CD4-positive, alpha-beta T cell treated with Interferon gamma for 1 hour (primary cell): ENCODE measurements at places on chromosomes 1 and 21.

GRCh38 chr1:116833718-116834117 lies 76.0 kb upstream of the PTGFRN start:
- no peak for DNase-seq

- DNase-seq = no peak
Measured at GRCh38 chr1:119045096-119045746, 57.1 kb upstream of the TBX15 start.

DNA sequence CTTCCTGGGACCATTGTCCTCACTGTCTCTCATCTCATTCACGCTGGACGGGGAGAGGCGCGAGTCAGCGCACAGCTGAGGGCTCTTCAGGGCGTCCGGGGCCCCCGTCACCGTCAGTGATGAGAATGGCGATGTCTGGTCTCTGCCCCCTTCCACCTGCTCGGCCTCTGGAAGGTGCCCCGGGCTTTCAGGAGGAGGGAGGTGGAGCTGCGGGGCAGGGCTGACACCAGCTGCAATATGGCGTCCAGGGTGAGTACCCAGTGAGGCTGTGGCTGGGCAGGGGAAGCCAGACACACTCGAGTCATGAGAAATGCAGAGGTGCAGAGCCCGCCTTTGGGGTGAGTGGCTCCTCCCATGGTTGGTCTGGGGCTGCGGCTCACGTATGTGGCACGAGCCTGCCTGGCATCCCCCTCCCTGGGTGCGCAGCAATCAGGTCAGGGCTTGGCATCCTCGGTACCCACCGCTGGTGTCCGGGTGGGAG lies 15.1 kb downstream of the MORN1 start:
- no peak for DNase-seq

DNA sequence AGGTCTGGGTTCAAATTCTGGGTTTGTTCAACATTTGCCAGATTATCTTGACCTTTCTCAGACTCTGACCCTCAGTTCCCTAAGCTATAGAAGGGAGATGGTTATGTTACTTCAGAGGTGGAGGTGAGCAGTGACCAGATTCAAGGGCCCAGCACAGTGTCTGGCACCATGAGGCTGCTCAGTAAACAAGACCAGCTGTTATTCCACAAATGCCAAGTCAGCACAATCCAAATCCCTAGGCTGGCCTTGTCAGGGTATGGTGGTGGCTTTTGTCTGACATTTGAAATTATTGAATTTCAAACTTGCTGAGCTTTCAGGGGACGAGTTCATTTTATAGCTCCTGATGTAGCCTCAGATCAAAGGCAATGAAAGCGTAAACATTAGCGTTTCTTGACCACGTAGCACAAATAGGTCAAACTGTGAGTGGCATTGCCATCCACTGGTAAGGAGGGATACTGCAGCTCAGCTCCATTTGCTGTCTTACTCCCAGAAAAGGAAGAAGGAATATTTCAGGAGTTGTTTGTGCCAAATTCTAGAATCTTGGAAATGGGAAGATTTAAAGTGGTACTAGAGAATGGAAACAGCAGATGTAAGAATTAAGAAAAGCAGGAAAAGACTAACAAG lies 94.3 kb upstream of the EDN2 start:
- DNase-seq = no peak

DNA sequence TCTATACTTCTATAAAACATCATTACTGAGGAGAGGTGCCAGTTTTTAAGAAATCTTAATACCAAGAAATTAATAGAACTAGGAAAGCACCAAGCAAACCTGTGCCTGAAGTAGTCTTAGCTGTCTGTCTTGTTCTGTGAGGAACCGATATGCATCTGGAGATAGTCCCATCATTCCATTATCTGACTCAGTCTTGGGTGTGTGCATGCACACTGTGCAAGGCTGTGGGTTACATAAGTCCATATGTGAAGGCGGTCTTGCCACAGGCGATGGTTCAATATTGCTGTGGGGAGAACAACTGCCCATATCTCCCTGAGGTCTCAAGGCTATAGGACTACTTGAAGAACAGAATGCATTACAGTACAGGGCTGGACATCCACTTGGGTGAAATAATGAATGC lies 33.8 kb downstream of the STIL start:
- DNase-seq = no peak

- DNase-seq = no peak
Measured at GRCh38 chr1:232611834-232612233, 18.1 kb downstream of the SIPA1L2 start.

DNA sequence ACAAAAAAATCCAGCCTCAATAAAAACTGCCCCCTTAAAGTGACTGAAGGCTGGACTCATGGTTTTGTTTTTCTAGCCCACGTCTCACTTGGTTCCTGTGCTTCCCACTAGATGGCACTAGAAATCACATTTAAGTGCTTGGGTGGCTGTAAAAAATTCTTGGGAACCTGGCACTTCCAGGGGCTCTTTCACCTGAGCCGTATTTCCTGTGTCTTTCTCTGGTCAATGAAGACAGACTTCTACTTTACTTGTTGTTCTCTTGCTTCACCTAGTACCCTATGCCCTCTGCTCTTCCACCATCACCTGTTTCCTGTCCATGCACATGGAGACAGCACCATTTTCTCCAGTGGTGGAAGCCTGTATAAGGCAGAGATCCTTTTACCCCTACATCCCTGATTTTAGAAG lies 20.0 kb downstream of the METTL13 start:
- no peak for DNase-seq

DNA sequence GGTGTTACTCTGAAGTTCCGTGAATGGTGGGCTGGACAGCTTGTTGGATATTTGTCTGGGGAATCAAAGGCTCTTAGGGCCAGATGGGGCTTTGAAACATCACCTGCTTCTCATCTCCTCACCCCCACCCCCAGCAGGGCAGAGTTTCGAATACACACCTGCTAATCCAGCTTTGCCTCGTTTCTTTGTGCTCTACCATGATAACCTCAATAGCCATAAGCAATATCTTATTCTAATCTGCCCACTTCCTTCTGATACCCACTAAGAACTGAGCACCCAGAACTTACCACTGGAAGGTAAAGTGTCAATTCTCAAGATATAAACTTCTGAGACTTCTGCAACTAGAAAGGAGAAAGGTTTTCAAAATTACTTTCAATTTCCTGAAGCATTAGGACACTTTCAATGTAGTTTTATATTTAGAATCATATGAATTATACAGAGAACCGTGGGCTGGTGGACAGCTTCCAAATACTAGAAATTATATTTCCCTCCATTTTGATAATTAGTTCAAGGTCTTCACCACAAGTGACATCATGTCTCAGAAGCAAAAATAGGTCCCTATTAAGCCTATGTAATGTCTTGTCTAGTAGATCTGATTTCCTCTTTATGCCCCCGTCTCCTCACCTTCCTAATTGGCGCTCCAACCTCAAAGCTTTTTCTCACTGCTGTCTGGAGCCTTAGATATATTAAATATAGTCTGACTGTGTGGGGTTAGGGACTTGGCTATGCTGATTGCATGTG lies 64.4 kb upstream of the NEK2 start:
- no peak for DNase-seq

- no peak for DNase-seq
Measured at GRCh38 chr1:233211106-233211505, 84.4 kb downstream of the PCNX2 start.

- DNase-seq = no peak
Measured at GRCh38 chr1:84763912-84764680, 73.8 kb upstream of the SSX2IP start.

DNA sequence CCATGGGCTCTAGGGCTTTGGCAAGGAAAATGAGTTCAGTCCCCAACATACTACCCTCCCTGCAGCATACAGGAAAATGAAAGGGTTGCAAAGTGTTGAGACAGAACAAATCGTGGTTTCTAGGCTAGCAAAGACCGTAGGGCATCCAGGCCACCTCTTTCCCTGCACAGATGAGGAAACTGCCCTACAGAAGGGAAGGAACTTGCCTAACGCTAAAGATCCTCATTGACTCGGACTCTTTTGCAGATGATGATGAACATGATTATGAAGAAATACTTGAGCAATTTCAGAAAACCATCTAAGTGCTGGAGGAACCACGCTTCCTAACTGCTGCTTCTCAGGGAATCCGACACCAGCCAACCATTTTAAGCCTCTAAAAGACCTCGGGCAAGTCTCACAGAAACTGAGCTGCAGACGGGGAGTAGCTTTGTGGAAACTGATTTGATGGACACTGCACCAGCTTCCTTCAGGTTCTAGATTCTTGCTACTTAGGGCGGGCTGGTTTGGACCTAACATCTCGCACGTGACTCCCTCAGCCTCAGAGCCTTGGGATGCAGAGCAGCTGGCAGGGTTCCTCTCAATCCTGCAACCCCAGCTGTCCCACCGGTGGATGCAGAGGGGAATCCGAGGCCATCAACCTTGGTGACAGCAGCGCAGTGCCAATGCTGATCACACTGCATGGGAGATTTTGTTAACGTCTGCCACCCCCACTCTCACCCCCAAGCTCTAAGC lies 13.4 kb downstream of the THEMIS2 start:
- DNase-seq = peak; percentile 40

DNA sequence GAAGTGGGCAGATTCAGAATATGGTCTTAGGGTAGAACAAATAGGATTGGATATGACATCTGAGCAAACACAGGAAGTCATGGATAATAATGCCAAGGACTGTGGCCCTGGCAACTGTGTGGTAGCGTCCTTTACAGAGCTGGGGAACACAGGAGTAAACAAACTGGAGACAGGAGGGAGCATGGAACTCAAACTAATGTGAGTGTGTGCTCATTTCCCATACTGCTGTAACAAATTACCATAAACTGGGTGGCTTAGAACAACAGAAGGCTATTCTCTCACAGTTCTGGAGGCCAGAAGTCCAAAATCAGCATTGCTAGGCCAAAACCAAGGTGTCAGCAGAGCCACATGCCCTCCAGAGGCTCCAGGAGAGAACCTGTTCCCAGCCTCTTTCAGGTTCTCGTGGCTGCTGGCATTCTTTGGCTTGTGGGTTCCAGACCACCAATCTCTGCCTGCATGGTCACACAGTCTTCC lies 106.4 kb downstream of the TGFBR3 start:
- no peak for DNase-seq

GRCh38 chr1:33338048-33338439 lies 17.1 kb upstream of the A3GALT2 start:
- no peak for DNase-seq

GRCh38 chr1:55310505-55310971 lies 95.4 kb upstream of the USP24 start:
- no peak for DNase-seq

DNA sequence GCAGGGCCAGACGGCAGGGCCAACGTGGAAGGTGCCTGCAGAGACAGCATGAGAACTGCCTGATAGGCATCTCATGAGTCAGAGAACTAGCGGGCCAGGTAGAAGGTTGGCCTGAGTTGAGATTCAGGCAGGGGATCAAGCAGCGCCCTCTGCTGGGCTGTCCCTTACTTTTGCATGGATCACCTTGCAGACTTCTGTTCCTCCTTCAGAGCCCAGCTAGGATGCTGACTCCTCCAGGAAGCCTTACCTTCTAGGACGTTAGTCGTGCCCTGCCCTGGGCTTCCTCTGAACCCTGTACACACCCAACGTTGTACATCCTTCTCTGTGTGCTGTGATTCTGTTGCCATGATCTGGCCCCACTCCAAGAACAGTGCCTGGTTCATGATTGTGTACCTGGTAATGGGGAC lies 231.3 kb upstream of the VAMP3 start:
- DNase-seq = no peak

DNA sequence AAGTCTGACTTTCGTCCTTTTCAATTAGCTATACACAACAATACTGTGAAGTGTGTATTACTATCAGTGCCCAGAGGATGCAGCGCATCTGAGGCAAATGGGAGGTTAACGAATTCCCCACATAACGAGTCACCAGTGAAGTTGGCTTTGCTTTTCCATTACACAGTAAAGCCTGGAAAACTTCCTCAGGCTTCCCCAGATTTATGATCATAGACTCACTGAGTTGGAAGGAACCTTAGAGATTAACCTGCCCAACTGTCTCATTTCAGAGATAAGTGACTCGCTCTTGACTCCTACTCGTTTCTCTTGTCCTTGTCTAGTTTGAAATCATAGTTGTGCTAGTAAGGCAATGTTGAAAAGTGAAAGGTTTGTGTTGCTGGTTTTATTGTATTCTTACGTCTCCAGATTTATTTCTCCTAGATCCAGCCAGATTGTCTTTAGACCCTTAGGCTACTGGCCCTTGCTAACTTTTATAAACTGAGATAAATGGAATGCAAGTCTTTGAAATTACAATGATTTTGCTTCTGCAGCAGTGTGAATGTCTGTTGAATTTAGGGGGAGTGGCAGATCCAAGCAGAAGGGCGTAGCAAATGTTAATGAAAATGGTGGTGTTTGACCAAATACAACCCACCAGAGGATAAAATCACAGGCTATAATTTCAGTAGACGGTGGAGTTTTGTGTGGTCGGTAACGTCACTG lies 17.3 kb downstream of the S1PR1 start:
- no peak for DNase-seq

- DNase-seq = no peak
Measured at GRCh38 chr1:86382878-86383277, 13.2 kb downstream of the ODF2L start.

- no peak for DNase-seq
Measured at GRCh38 chr1:3579626-3580025, 31.7 kb downstream of the MEGF6 start.

GRCh38 chr1:161887730-161888287 lies 121.7 kb downstream of the ATF6 start:
- no peak for DNase-seq

GRCh38 chr21:38567335-38567969 lies 69.2 kb upstream of the ERG start:
- no peak for DNase-seq

DNA sequence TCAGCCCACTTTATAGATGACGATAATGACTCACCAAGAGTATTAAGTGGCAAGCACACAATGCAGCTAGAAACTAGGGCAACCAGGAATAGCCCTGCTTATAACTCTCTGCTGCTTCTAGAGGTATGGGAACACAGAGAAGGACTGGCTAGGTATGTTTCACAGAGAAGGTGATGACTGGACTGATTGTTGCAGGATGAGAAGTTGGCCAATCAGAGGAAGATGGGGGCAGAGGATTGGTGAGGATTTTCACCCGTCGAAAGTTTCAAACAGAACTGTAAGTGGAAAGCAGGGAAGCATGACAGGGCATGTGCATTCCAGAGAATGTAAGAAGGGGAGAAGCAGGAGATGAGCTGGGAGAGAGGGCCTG lies 222.4 kb upstream of the JUN start:
- DNase-seq = no peak

DNA sequence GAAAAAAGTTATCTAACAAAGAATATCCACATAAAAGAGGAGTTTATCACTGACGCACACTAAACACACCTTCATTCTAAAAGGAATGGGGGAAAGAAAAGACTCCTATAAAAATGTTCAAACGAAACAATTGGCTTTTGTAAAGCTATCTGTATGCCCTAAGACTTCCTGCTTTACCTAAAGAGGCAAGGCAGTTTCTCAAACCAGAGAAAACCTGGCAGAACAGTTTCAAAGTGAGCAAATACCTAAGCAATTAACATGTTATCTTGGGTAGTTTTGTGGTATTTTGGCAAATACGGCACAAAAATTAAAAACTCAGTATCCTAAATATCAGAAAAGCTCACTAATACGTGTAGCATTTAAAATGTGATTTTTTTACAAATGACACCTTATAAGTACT lies 1.9 kb downstream of the PUM1 start:
- DNase-seq = no peak

GRCh38 chr1:76587212-76587611 lies 280.1 kb upstream of the ST6GALNAC5 start:
- no peak for DNase-seq
